ENCODE measurements at places on chromosomes 2 and 18.

DNA sequence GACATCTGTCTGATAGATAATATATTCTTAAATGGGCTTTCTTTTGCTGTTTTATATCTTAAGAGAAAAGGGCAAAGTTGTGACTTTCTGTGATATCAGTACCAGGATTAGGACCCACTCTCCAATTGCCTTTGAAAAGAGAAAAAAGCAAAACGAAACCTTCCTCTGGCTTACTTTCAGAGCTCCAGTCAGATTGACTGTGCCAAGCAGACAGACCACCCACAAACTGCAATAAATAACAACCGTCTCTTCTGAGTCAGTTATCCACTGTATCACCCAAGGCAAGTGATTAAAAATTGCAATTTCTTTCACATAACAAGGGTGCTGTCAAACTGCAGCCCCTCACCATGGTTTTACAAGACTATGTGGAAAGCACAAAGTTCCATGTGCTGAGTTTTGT, 230.5 kb upstream of the SETBP1 start:
- no peak for DNase-seq

- DNase-seq: no peak
These were observed 28.1 kb downstream of the COL4A3 start for GRCh38 chr2:227192491-227192890.

DNA sequence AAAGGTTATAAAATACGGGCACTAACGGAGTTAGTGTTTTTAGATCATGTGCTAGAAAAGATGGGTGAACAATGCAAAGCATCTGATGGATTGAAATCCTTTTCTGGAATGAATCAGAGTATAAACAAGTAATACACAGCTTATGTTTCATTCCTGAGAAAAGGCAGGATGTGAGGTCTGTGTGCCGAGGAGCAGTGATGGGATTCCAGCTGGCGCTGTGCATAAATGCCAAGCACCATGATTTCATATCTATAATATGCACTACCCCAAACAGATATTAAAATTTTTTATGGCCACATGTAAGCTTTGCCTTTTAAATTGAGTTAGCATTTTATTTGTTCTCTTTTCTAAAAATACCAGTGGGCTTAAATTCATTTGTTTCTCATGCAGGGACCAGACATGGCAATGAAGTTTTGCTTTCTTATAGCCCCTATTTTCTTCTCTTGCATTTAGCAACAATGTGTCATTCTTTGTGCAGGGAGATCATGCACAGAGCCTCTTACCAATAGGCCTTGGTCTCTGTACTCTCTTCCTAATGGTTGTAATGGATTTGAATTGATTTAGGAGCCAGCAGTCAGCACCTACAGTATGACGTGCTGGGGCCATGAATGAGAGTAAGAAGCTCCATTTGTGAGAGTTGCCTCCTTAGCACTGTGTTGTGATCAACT, 323.9 kb downstream of the SLC8A1 start:
- DNase-seq: no peak

GRCh38 chr18:74353169-74353775, 37.6 kb downstream of the C18orf63 start:
- DNase-seq: peak; percentile 85

DNA sequence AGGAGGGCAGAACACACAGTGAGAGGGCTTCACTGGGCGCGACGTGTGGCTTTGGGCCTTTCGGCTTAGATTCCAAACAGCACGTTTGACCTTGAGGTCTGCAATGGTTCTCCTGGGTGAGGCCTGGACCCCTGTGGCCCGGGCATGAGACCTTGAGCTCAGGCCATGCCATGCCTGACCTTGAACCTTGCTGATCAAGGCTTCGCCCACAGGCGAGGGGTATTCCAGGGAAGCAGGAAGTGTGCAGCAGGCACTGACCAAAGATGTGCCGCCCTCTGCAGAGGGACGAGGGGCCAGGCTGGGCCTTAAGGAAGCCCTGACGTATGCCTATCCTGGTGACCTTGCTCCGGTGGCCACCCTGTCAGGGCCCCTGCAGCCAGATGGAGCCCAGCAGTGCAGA, 178.3 kb upstream of the HDAC4 start:
- no peak for DNase-seq

DNA sequence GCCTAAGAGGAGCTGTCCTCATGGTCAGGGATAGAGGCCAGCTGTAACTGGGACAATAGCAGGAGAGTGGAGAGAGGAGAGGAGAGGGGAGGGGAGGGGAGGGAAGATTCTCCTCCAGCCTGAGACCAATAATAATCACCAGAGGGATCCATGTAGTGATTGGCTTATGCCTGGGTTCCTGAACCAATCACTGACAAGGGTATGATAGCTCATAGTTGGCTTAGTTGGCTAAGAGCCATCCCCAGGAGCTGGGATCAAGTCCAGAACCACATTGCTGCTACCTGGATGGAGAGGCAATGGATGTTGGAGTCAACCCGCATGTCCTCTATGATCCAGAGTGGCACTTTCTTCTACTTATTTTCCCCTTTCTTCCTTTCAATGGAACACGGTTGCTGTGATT, 7.7 kb upstream of the ST8SIA5 start:
- DNase-seq: no peak

- DNase-seq: no peak
These were observed 20.8 kb downstream of the DIPK1C start for GRCh38 chr18:74436158-74436769.

- no peak for DNase-seq
These were observed 397.9 kb downstream of the NYAP2 start for GRCh38 chr2:225797394-225797793.

DNA sequence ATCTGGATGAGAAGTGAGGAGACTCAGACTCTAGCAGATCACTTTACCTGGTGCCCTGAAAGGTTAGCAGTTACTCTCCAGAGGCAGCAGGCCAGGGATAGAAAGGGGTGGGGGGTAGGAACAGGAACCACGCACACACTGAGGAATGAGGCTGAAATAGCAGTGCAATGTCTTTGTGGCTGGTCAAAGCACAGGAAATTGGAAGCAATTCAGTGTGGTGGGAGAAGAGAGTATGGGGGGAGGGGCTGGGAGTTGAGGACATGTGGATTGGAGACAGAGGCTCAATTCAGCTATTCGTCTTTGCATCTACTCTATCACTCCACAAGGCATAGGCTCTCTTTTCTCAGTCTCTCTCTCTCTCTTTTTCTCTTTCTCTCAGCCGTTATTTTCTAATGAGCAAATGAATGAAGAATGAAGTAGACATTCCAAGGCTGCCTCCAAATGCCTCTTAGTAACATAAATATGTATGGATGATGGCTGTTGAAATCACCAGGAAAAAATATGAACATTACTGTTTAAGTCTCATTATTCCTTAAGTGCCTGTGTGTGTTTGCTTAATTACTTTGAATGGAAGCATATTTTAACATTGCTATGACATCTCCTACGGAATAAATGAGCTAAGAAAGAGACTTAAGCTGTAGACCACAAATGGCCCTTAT, 979.4 kb downstream of the TSN start:
- no peak for DNase-seq

DNA sequence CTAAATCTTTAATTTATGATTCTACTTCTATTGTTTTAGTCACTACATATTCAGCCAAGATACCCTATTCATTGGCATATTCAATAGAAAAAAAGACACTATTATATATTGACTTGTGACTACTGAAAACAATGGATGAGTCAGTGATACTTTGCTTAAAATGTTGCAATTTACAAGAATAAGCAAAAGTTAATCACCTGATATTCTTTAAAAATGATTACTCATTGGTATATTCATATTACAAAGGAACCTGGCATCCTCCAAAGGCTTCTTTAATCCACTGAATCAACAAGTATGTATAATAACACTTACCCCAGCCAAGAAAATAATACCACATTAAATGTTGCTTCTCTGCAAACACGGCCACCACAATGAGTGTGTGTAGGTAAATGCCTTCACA, 87.8 kb downstream of the CALCRL start:
- no peak for DNase-seq

- DNase-seq: no peak
These were observed 43.2 kb downstream of the ITPRID2 start for GRCh38 chr2:181934694-181935093.

DNA sequence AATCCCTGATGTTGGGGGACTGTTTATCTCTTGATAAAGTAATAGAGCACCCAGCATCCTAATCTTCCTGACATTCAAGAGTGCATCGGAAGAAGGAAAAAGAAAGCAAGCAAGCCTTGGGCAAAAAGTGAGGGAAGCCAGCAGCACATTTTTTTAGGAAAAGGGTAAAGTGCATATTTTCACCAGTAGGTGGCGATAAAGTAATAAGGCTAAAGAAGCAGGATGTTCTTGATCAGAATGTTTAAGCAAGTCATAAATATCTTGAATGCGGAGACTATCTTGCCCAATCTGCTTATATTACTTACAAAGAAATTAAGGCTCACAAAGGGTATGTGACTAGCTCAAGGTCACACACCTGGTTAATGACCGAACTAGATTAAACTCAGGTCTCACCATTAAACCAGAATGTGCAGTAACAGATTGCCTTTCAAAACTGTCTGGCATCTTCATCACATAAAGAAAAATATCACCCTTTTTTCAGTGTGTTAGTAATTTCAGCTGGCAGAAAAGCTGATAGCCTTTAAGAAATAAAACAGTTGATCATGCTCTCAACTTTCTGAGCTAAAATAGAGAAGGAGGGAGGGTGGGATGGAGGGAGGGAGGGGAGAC, 83.8 kb downstream of the VIT start:
- DNase-seq: no peak

DNA sequence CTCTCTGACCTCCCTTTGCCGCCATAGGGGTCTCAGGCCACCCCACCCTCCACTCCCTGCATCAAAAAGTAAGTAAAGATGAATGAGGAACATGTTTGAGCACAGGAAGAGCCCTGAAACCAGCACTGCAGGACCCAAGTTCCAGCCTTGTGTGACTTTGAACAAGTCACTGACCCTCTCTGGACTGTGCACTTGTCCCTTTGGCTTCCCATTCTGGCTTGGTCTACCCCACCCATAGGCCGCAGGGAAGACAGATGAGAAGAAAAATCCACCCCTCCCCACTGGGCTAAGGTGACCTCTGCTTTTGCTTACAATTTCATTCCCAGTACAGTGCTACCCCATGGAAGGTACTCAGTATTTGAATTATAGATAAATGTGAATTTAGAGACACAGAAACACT, 43.8 kb downstream of the TMEM17 start:
- DNase-seq: no peak

GRCh38 chr18:39660141-39660540, 2094.5 kb upstream of the CELF4 start:
- no peak for DNase-seq

- DNase-seq: no peak
These were observed 14.9 kb upstream of the ITM2C start for GRCh38 chr2:230849633-230850357.

- DNase-seq: no peak
These were observed 33.2 kb downstream of the ANKRD29 start for GRCh38 chr18:23629444-23629946.

GRCh38 chr2:170026361-170026760, 151.6 kb upstream of the MYO3B start:
- no peak for DNase-seq

DNA sequence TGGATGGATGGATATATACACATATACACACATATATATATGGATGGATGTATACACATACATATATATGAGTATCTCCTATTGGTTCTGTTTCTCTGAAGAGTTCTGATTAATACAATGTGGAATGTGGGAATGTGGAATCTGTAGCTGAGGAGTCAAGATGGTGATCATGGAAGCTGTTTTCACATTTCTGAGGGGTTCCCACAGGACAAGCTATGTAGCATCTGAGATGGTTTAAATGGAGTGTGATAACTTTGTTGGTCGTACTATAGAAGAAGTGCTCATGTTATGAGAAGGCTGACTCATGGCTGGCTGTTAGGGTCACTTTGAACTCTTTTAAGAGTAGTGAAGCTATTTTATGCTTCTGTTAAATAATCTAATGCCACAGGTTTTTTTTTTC, 279.7 kb downstream of the MEIS1 start:
- no peak for DNase-seq

DNA sequence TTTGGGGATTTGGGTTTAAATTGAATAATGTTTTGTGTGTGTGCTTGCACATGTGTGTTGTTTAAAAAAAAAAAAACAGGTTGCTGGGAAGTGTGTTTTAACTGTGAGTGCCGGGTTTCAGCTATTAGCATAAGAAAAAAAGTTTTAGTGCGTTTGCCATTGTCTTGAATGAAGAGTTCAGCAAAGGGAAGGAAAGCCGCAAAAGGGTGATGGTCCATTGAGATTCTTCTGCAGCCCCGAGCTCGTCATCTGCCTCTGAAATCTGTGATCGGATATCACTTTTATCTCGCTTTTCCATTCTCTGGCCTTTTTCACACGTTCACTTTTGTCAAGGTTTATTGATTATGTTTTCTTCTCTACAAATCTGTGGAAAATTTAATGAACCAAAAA, 4.7 kb downstream of the GLI2 start:
- DNase-seq: no peak

DNA sequence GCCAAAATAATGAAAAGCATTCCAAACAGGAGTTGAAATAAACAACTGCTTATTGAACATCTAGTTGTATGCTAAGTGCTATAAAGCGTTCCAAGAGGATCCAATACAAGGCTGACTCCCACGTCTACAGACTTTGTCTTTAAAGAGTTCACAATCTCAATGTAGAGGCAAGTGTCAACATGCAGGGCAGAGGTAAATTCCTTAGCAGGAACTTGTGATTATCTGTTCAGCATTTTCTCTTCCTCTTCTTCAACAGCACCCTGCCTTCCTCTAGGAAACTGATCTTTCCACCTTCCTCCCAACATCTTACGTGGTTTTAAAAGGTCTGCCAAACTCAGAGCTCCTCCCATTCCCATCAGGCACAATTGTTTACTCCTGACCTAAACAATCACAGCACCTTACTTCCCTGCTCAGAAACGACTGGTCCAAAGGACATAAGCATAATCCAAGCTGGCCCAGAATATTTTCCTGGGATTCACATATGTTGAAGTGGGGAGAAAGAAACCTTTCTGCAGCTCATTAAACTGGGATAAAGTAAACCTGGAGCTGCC, 83.9 kb downstream of the ITSN2 start:
- DNase-seq: no peak

- DNase-seq: no peak
These were observed 24.9 kb downstream of the BIN1 start for GRCh38 chr2:127081826-127082633.

GRCh38 chr2:177068967-177069366, 143.6 kb upstream of the HNRNPA3 start:
- no peak for DNase-seq

GRCh38 chr2:43070030-43070429, 156.4 kb downstream of the ZFP36L2 start:
- no peak for DNase-seq

DNA sequence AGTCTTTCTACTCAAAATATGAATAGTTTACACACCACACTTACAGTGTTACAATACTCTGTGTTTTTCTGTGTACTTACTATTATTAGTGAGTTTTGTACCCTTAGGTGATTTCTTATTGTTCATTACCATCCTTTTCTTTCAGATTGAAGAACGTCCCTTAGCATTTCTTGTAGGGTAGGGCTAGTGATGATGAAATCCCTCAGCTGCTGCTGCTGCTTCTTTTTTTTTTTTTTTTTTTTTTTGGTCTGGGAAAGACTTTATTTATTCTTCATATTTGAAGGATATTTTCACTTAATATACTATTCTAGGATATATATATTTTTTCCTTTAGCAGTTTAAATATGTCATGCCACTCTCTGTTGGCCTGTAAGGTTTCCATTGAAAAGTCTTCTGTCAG, 29.0 kb upstream of the SERPINB2 start:
- no peak for DNase-seq

- no peak for DNase-seq
These were observed 13.7 kb upstream of the MMADHC start for GRCh38 chr2:149601141-149601796.
